ENCODE measurements at places on chromosomes 12 and 14.

DNA sequence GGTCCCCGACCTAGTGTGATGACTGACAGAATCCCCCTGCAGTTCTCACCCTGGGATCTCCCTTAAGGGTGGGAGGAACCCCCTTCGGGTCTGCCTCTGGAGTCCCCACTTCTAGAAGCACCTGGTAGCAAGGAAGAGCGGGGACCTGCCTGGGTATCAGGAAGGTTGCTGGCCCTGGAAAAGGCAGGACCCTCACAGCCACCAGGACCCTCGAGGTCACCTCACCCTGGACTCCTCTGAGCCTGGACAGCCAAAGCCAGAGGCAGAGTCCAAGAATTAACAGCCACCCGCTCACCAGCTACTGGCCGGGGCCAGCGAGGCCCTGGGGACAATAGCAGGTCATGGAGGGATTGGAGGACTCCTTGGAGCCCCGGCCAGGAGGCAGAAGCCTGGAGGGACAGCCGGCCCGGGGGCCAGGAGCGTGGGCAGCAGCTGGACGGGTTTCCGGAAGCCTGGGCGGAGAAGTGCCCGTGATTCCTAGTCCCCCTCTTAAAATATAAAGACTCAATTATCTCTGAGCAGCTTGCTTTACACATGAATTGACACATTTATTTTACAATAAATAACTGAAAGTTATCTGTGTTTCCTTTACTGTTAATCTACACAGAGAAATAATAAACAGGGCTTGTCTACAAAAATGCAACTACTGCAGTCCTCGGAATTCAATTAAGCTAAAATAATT is 17.5 kb downstream of the BCL11B start:
- no peak for DNase-seq

GRCh38 chr14:39766397-39767000 is 334.3 kb upstream of the FBXO33 start:
- no peak for DNase-seq

GRCh38 chr12:19937161-19937560 is 431.2 kb upstream of the PDE3A start:
- no peak for DNase-seq

DNA sequence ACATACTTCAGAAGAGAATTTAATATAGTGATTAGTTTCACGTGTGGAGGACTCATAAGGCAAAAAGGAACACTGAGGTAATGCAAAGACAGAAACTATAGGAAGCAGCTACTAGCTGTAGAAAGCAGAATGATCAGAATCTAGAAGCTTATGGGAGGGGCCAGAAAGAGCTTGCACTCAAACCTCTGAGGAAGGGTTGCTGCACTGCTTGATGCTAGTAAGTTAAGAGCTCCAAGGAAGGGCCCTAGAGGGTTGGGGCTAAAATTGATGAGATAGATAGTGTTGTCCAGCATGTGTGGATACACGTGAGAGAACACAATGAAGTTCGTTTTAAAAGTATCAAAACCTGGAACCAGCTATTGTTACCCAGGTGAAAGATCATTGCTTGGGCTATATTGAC is 311.1 kb downstream of the SLC6A15 start:
- DNase-seq = no peak

DNA sequence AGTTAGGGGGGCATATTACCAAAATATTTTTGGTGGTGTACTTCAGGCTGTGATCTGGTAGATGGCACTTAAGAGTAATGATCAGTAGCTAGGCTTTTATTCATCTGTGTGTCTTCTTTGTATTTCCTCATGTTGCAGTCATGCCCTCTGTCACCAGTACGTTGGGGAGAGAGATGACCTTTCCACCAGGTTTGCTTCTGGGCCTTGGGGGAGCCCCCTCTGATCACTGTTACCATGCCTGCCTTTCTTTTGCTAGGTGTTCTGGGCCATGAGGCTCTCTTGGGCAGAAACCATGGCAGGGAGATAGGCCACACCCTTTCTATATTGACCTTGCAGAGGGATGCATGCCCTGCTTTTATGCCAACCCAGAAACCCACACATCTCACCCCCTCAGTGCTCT is 208.5 kb downstream of the RAD51B start:
- DNase-seq = no peak

DNA sequence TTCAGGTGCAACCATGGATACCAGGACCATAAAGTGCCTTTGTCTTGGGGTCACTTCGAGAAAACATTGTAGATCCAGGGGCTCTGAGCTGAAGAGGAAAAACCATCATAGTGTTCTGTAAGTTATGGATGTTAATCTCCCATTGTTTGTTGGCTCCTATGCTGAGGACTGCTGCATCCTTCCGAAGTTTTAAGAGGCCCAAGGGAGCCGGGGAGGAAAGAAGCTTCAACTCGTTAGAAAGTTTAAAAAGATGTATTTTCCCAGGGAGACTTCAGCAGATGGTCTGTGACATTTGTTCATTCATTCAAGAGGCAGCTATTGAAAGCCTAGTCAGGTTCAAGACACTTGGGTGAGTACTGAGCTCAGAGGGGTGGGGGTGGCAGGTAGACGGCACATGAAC is 378.8 kb upstream of the TBX3 start:
- DNase-seq = no peak

GRCh38 chr12:104410786-104411185 is 46.0 kb upstream of the CHST11 start:
- DNase-seq = no peak

- peak; percentile 41 for DNase-seq
Measured at GRCh38 chr12:50765095-50765911, 1.4 kb downstream of the ATF1 start.

DNA sequence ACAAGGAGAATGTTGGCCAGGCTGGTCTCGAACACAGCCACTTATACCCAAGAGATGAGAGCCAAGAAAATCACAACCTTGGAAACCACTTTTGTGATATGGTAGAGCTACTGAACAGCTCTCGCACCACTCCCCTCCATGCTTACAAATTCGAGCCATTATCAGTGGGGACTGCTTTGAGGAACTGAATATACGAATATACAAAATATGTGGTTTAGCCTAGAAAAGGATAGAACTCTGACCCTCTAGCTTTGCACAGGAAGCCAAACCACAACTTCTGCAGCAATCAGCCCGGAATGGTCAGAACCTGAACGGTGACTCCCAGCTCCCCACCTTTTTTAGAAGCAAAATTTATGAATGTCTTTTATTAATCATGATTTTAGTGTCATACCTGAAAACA is 129.8 kb upstream of the TMEM132C start:
- no peak for DNase-seq

DNA sequence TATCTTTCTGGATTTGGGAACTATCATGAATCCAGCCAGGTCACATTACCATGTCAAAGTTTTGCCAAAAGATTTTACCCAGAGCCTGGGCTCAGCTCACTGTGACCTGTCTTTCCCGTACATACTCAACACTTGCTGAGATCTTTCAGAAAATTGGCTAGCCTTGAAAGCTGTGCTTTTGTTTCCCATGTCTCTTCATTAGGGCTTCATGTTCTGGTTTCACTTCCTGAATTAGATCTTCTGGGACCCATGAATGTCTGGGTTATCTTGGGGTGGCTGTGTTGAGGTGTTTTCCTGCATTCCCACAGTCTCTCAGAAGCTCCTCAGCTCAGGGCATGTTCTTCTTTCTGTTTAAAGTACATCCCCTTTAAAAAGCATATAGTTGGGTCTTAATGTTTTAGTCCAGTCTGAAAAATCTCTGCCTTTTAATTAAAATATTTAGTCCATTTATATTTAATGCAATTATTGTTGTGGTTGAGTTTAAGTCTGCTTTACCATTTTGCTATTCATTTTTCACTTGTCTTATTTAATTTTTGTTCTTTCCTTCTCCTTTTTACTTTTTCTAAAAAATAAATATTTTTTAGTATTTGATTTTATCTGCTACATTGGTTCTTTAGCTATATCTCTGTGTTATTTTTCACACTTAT is 242.7 kb downstream of the VRK1 start:
- DNase-seq = no peak

DNA sequence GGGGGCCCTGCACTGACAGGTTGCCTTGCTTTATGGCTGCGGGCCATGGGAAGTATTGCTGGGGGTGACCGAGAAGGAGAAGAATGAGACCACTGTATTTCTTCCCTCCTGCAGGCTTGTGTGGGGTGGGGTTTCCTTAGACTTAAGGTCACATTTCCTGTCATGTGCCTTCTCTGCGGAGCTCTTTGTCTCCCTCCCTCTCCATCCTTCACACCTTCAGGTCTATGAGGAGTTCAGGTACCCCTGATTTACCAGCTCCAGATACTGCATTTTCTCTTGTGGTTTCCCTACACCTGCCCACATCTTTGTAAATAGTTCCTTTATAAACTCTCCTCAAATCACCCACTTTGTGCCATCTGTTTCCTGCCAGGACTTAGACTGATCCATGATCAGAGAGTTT is 3.6 kb downstream of the FNTB start:
- DNase-seq = no peak

GRCh38 chr12:108181095-108181454 is 52.0 kb downstream of the WSCD2 start:
- DNase-seq = no peak

GRCh38 chr14:76713121-76713520 is 48.1 kb upstream of the VASH1 start:
- DNase-seq = no peak

GRCh38 chr12:124637163-124637562 is 69.8 kb upstream of the NCOR2 start:
- no peak for DNase-seq

GRCh38 chr12:95037906-95038305 is 34.4 kb upstream of the NDUFA12 start:
- DNase-seq = no peak

GRCh38 chr12:105342464-105342863 is 12.0 kb downstream of the C12orf75 start:
- DNase-seq = no peak

- no peak for DNase-seq
Measured at GRCh38 chr14:52918486-52918885, 32.4 kb downstream of the FERMT2 start.

DNA sequence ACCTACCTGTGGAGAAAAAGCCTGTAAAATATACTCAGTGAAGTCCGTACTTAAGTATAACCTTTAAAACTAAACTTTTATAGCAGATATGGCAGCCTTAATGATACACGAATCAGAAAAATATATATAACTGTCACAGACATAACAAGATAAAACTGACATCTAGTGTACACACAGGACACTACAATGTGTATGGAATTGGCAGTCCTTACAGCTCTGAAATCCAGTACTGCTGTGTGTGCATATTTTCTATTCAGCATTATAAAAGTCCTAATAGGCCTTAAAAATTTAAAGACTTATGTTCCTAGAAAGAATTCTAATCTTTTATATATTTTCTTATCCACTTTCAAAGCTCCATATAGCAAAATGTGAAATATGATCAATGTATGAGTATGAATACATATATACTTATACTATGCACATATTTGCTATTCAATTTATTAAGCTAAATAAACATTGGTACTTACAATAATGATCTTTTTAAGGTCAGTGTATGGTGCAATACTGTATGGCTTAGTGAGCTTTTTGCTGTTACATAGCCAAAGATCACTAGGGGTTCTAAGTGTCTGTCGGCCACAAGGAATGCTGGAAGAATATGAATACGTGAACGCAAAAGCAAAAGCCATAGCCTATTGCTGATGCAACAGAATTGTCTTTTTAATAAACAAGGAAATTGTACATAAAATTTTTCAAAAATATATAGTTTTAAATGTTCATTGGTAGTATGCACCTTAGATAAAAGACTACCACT is 69.2 kb downstream of the C2CD5 start:
- no peak for DNase-seq
